ENCODE measurements at places on chromosomes 1 and 21.

DNA sequence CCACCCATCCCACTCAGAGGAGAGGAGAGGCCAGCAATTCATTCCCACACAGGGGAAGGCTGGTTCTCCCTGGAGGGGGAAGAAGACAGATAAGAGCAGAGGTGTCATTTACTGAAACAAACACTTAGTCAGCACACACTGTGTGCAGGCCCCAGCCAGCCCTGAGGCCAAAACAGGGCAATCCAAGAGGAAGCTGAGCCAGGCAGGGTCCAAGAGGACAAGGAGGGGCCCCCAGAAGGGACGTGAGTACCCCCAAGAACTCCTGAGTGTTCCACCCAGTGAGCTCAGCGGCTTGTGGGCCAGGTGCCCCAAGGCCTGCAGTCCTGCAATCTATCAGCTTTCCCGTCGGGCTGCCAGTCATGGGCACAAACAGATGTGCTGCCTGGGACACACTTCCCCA is 15.8 kb downstream of the ADGRB2 start:
- no peak for DNase-seq

DNA sequence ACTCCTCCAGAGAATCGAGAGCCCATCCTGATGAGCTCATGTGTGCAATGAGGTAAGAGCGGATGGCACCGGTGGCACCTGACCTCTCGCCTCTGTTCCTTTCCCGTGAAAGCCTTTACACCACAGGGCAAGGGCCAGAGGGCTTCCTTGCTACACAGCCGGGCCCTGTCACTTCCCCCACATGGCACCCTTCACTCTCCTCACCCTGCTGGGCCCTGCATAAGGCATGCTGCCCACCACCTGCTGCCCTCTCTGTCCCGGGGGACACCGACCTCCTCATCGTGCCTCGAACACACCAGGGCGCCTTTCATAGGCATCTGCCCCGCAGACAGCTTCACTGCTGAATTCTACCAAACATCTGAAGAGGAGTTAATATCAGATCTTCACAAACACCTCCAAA is 45.1 kb upstream of the C1orf174 start:
- DNase-seq = no peak

DNA sequence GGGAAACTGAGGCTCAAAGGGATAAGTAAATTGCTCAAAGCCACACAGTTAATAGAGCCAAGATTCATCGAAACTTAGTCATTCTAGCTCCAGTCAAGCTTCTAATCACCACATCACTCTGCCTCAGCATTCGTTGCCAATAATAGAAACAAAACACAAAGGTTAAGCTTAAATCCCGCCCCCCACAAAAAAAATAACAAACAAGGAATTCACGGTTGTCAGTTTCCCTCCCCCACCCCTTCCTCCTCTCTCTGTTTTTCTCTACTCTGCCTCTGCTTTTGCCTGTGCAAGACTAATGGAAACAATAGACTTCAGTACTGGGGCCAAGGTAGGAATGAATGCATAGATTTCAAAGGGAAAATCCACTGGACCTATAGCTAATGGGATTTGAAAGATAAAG is 70.7 kb upstream of the ZNF644 start:
- DNase-seq = no peak

GRCh38 chr1:192100686-192101468 is 57.4 kb upstream of the RGS18 start:
- no peak for DNase-seq

DNA sequence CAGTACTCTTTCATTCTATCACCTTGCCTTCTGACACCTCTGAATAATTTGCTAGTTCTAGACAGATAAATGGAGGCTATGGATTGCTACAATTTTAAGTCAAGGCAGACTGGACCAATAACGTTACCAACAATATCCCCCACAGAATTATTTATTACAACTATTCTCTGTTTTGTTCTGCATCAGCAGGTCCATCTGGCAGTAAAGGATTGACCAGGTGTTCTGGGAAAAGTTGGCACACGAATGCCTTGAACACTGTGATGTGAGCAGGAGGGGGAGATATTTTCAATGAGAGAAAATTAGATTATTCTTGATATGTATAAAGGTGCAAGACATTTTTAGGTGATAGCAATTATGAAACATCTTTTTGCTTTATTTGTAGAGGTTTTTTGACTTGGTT is 718.8 kb upstream of the TMPRSS15 start:
- DNase-seq = no peak

DNA sequence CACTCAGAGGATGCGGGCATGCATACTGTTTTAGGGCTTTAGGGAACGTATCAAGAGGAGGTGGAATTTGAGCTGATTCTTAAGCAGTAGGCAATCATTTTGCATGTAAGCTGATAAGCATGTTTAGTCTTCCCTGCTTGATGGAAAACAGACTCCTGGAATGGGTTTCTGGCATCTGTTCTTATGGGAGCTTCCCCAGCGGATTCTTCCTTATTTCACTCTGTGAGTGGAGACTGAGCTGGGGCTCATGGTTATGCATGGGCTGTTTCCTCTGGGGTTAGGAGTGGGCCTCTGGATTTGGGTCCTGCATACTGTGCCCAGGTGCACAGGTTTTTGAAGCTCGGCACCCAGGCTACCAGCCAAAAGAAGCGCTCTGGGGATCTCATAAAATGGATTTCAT is 93.4 kb downstream of the DIRAS3 start:
- no peak for DNase-seq

GRCh38 chr1:54709547-54710292 is 5.9 kb upstream of the TTC4 start:
- DNase-seq = no peak

- DNase-seq = no peak
Observed at GRCh38 chr1:12447307-12447706, 170.7 kb downstream of the DHRS3 start.

- DNase-seq = no peak
Observed at GRCh38 chr1:68717330-68717729, 220.4 kb upstream of the DEPDC1 start.

DNA sequence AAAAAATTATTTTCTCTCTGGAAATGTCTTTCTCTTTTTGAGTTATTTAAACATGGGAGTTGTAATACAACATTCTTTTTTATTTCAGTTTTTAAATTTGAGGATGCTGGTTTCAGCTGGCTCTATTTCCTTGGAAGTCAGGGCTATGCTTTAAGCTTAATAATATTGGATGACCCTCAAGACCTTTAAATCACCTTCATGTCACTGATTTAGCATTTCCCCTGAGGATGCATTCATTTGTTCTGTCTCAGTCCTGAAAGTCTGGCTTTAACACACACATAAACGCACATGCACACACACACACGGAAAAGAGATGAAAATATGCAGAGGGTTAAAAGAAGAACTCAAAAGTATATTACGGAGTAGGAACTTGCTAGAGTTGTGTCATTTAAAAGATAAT is 260.5 kb downstream of the PTBP2 start:
- DNase-seq = no peak

All from stimulated activated CD4-positive, alpha-beta T cell treated with anti-CD3 and anti-CD28 coated beads, Interleukin-12 subunit alpha, Interleukin-12 subunit beta, amount 100 ng/mL, for 48 hours (primary cell).